ENCODE measurements at places on chromosomes 12 and 14.
A peak's percentile ranks its signal among the peaks of the same experiment; 100 is the strongest.

GRCh38 chr12:132214891-132215290 is 70.6 kb downstream of the NOC4L start:
- DNase-seq = no peak

- no peak for DNase-seq
Observed at GRCh38 chr12:124761871-124762270, 101.8 kb downstream of the SCARB1 start.

GRCh38 chr12:124078800-124079199 is 105.8 kb downstream of the ZNF664 start:
- no peak for DNase-seq

DNA sequence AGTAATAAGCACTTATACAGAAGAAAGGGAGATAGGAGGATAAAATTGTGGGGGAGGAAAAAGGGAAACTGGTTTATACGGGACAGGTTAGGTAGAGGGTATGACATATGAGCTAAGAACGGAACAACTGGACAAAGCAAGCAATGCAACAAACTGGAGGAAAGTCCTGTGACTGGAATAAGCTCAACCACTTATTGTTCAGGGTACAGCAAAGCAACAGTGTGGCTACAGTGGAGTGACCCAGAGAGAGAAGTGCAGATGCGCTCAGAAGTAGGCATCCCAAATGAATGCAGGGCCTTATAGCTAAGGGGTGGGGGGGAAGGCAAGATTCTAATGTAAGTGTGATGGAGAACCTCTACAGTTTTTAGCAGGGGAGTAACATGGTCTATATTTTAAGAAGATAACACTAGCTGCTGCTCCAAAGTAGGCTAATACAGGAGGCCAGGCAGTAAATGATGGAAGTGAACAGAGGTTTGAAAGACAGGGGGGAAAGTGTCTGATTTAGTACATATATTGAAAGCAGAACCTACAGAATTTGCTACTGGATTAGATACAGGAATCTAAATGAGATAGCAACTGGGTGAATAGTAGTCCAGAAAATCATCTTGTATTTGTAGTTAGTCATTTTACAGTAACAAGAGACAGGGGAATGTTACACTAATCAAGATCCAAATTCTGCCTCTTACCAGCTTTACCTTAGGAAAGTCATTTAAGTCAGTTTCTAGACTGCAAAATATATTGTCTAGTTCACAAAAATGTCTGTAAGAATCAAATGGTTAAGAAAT is 3.3 kb downstream of the UBE2N start:
- DNase-seq = no peak

DNA sequence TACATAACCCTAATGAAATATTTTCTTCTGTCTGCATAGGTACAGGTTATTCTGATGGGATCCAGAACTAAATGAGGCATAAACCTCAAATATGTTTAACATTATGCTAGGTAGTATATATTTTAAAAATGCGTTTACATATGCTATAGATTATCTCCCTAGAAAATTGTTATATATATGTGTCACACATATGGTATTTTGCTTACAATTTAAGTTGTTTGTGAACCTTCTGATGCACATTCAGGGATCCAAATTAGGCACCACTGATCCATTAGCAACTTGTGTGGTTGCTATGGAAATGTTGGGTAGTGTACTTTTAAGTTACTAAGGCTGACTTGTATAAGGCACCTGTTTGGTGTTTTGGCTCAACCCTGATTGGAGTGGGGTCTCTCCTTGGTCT is 456.7 kb downstream of the AEBP2 start:
- DNase-seq = no peak

DNA sequence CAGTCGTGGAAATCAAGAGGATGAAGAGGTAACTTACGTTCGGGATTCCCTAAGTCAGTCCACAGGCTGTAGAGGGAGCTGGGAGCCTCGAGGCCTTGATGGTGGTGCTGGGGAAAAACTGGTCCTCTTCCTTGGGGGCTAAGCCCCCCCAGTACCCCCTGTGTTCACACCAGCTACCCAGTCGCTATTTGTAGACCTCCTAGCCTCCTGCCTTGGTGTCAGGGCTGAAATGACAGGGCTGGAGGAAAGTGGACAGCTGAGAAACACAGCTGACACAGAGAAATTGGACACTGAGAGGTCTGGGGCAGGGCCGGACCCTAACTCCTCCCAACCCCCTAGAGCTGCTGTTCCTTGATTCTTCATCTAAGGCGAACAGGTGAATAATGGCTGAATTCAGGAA is at the start of gene STAC3:
Gene STAC3, minus strand, starts transcription at position 232 of the 400 bp plus-strand sequence. CDS start 1,551 bp downstream, outside the sequence.
- DNase-seq = no peak

GRCh38 chr14:34742270-34743115 is 28.1 kb upstream of the CFL2 start:
- DNase-seq = no peak

- no peak for DNase-seq
Observed at GRCh38 chr12:123134826-123135225, 16.1 kb downstream of the PITPNM2 start.

DNA sequence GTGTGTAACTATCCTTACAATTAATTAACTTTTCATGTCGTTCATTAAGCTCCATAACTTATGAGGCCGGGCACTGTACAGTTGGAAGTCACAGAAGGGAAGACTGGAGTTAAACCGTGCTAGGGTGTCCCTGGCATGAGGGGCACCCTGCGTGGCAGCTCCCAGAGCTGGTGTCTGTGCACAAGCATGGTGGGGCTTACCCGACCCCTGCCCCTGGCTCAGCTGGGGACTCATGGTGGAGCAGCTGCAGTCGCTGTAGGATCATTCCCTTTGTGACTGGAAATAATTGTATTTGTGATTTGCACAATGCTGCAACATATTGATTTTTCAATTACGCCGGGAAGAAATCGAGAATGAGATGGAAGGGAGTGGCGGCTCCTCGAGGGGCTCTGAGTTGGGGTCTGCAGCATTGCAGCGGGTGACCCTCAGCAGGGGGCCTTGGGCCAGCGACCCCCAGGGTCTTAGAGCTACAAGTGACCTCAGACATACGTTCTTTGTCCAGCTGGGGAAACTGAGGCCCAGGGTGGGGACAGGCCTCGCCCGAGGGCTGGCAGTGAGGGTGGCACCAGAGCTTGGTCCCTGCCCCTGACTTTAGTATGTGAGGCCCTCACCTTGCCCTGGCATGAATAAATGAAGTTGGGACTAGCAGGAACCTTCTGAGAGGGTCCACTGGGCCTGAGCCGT is 125.4 kb downstream of the KIF26A start:
- DNase-seq = peak; percentile 3

DNA sequence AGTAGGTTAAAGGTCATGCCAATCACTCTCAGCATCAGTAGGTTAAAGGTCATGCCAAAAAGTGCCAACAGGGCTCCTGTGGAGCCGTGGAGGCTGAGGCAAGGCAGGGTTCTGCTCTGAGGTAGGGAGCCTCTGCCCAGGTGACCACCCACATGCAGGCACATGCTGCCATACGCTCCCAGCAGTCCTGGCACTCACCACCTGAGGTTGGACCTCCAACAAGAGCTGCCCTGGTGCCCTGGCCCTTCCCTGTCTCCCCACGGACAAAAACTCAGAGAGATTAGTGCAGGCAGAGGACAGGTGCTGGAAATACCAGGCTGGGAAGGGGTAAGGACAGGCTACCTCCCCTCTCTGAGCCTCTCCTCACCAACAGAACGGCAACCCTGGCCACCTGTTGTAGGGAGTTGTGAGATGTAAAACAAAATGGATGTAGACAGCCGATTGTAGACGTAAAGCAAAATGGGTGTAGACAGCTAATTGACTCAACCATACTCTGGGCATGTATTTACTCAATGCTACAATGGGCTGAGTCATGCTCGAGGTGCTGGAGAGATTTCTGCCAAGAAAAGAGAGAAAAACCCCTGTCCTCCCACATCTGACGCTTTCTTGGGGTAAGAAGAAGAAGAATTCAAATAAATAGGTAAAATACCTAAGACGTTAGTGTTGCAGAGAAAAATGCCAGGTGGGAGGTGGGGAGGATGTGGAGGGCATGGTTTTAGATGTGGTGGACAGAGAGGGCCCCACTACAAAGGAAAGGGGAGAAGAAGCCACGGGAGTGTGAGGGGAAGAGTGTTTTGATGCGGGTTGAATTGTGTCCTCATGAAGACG is 32.4 kb downstream of the LTBP2 start:
- DNase-seq = no peak

DNA sequence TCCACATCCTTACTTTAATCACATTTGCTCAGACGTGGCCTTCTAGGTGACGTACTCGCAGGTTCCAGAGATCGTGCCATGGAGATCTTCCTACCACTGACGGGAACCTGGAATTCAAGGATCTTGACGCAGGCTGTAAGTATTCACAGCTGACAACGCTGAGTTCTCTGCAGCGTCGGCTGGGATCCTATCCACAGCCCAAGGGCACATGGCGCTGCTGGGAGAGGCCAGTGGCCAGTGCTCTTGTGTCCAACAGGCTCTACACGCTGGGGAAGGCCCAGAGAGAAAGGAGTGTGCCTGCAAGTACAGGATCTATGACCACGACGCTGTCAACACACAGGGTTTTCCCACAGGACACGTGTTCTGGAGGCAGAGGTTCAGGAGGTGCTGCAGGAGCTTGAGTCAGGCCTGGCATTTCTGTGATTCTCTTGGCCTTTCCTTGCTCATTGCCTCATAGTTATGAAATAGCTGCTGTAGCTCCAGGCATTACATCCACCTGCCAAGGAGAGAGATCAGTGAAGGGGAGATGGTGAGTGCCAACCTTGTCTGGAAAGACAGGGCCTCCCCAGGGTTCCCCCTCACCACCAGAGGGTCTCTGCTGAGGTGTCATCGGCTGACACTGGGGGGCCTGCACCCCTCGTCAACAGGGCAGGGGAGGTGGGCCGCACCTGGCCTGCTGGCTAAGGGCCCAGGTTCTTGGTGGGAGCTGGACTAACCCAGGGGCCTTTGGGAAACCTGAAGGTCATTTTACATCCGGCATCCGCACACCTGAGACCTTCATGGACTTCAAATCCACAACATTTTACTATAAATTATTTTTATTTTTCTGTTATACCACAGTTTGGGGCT is 21.3 kb downstream of the LRCOL1 start:
- DNase-seq = no peak

DNA sequence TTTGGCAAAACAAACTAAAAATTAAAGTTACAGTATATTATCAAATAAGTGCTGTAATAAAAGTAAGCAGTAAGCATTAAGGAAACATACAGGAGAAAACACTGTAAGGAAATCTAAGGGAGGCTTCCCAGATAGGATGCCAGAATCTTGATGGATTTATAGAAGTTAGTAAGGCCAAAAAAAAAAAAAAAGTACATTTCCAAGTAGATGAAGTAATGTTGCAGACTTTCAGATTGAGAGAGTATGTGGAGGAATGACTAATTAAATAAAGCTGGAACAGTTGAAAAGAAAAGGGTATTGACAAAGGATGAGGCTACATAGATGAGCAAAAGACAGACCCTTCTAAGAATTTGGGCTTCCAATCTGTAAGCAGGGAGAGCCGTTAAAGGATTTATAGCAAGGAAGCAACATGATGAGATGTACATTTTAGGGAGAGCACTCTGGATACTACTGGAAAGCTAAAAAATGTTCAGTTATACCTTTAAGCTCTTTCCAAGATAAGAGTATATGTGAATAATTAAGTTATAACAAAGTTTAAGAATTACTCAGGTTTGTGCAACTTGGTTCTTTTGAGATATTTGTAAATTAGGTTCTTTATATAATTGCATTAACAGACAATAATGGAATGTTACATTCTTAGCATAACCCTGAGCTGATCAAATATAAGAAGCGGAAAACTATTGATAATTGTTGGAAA is 87.5 kb upstream of the MON2 start:
- no peak for DNase-seq

- no peak for DNase-seq
Observed at GRCh38 chr12:88801227-88802095, 221.2 kb upstream of the KITLG start.

DNA sequence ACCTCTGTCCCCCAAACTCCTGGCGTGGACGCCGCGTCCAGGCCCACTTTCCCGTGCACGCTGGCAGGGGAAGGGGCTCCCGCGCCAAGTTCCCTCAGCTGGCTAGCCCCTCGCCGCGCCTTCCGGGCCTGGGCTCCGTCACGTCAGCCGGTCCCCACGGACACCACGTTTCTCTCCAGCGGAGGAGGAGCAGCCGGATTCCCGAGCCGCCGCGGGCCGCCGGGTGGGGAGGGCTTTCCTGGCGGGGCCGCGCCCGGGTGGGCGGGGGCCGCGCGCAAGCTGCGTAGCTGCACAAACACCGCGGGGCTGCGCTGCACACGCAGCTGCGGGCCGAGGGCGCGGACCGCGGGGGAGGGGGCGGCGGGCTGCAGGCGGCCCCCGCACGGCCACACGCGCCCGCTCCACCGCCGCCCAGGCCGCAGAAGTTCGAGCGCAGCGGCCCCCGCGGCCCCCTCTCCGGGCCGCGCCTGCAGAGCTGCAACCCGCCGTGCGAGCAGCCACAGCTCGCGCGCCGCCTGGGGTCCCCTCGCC is 45.1 kb upstream of the PNMA1 start:
- DNase-seq = peak; percentile 61

GRCh38 chr14:32940066-32940651 is 1.5 kb downstream of the NPAS3 start:
- DNase-seq = no peak

DNA sequence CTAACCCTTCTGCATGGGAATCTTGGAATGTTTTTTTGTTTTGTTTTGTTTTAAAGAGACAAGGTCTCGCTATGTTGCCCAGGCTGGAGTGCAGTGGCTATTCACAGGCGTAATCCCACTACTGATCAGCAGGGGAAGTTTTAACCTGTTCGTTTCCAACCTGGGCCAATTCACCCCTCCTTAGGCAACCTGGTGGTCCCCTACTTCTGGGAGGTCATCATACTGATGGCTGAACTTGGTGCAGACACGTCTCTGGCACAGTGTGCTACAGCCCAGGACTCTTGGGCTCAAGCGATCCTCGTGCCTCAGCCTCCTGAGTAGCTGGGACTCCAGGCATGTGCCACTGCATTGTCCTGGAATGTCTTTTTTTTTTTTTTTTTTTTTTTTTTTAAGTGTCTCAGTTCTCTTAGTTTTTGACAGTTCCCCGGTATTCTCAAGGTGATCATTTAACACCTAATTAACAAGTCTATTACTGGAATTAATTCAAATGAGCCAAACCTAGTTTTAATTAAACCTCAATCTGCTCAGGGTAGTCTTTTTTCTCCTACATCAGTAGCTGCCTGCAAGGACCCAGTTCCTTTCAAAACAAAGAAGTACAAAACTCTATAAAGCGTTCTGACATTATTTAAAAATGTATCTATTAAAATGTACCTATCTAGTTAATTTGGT is 49.0 kb upstream of the ISM2 start:
- DNase-seq = no peak

DNA sequence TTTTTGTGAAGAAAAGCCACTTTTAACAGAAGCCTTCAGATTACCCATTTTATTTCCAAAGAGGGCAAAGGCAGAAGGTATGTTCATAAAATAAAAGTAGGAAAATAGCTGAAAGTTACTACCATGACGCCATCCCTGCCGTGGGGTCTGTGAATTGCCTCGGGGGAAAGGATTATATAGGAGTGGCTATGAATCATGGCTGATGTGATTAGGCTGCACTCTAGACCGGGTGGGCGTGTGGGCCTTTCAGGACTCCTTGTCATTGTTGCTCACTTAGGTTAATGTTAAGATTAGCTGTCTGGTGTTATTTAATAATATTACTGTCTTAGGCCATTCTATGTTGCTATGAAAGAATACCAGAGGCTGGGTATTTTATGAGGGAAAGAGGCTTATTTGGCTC is 195.5 kb downstream of the EGLN3 start:
- no peak for DNase-seq

- DNase-seq = no peak
Observed at GRCh38 chr14:71751264-71751663, 181.0 kb upstream of the RGS6 start.

- no peak for DNase-seq
Observed at GRCh38 chr12:119804011-119804641, 73.0 kb downstream of the CIT start.

- DNase-seq = no peak
Observed at GRCh38 chr12:126899926-126900792, 1366.8 kb upstream of the TMEM132C start.

GRCh38 chr14:72780751-72781150 is 113.2 kb downstream of the DPF3 start:
- DNase-seq = no peak

All from activated B cell treated with CpG ODN at 0.5 μM for 24 hours (primary cell).